ENCODE measurements at places on chromosomes 6 and 20. TPM values are rescaled to one million over a fixed set of nuclear protein-coding genes. Genes with fewer than 3 reads are reported as not detected.

The PCSK2 gene
- polyA plus RNA-seq: not detected

The TXLNB gene
- 0.10 TPM for polyA plus RNA-seq

- no peak for DNase-seq
- no peaks in the 10 kb centered on the region for H3K27me3 ChIP-seq
- no peaks in the 10 kb centered on the region for H3K4me1 ChIP-seq
These were observed 72.1 kb downstream of the FOXA2 start for GRCh38 chr20:22511943-22512910.

DNA sequence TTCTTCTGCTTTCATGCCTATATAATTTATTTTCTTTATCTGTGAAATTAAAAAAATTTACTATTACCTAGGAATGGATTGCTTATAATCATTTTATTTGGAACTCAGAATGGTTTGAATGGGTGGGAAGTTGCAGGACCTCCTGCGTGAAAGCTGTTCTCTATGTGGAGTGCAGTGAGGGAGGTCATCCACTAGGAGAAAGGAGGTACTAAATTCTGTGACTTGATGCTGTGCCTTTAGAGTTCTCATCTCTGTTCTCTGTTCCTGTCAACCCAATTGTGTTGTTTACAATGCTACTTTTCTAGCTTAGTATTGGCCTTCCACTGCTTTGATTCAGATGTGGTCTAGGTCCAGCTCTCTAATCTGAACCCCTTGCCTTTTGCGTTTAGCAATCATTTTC, 65.0 kb upstream of the HIVEP1 start:
- no peaks in the 10 kb centered on the region for H3K36me3 ChIP-seq
- H3K4me3 ChIP-seq: no peak overlapping the region
- no peaks in the 10 kb centered on the region for H3K4me1 ChIP-seq
- DNase-seq: no peak
- no peak overlapping the region for H3K27ac ChIP-seq

The PBOV1 gene
- polyA plus RNA-seq: not detected

- no peak overlapping the region for H3K27ac ChIP-seq
- no peak for DNase-seq
- H3K4me1 ChIP-seq: no peaks in the 10 kb centered on the region
- H3K27me3 ChIP-seq: no peaks in the 10 kb centered on the region
These were observed 6.7 kb downstream of the C6orf132 start for GRCh38 chr6:42135722-42136121.

- H3K36me3 ChIP-seq: no peaks in the 10 kb centered on the region
- H3K27me3 ChIP-seq: no peaks in the 10 kb centered on the region
- H3K4me1 ChIP-seq: no peaks in the 10 kb centered on the region
- no peak overlapping the region for H3K27ac ChIP-seq
- no peak for DNase-seq
These were observed 316.6 kb upstream of the BMP2 start for GRCh38 chr20:6450841-6451240.

The COX4I2 gene
- polyA plus RNA-seq: not detected

GRCh38 chr20:19407196-19407595, 194.8 kb downstream of the SLC24A3 start:
- H3K4me3 ChIP-seq: no peak overlapping the region
- H3K27ac ChIP-seq: no peak overlapping the region
- H3K36me3 ChIP-seq: no peaks in the 10 kb centered on the region
- no peak for DNase-seq
- H3K4me1 ChIP-seq: peaks cover 5% of the 10 kb centered on the region

GRCh38 chr6:90896075-90896547, 309.2 kb upstream of the MAP3K7 start:
- H3K4me3 ChIP-seq: no peak overlapping the region
- no peaks in the 10 kb centered on the region for H3K36me3 ChIP-seq
- H3K4me1 ChIP-seq: no peaks in the 10 kb centered on the region
- no peaks in the 10 kb centered on the region for H3K27me3 ChIP-seq

DNA sequence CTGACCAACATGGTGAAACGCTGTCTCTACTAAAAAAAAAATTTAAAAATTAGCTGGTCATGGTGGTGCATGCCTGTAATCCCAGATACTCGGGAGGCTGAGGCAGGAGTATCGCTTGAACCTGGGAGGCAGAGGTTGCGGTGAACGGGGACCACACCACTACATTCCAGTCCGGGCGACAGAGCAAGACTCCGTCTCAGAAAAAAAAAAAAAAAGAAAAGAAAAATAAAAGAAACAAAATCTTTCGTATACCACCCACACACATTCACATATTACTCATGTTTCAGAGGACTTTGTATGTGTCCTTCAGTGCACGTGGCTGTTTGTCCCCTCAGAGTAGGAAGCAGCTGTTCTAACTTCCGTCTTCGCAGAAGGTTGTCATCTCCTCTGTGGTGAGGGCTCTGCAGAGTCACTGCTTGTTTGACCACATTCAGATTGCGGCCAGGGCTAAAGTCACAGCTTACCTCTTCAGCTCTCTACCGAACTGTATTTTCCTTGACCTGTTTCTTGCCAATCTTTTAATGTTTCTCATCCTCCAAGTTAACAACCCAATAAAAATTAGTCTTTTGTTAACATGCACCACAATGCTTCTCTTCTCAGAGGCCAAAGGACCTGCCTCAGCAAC, 36.6 kb upstream of the HIVEP1 start:
- no peaks in the 10 kb centered on the region for H3K4me1 ChIP-seq
- no peaks in the 10 kb centered on the region for H3K27me3 ChIP-seq
- H3K36me3 ChIP-seq: no peaks in the 10 kb centered on the region
- H3K4me3 ChIP-seq: no peak overlapping the region

DNA sequence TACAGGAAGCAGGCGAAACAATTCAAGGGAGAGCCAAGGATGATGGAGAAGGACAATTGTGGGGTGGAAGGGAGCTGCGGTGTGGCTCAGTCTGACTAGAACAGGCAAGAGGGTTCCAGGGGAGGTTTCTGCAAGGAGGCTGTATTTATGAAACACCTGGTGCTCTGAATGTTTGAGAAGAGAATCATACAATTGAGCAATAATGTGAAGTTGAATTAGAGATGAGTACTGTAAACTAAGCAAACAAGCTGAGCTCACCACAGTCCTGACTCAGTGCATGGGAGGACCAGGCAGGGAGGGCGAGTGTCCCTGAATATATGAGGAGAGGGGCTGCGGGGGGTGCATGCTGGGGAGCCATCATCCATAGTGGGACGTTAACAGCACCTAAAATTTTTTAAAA, 279.7 kb downstream of the KIF16B start:
- no peaks in the 10 kb centered on the region for H3K36me3 ChIP-seq
- no peak overlapping the region for H3K27ac ChIP-seq
- H3K4me1 ChIP-seq: no peaks in the 10 kb centered on the region
- H3K27me3 ChIP-seq: no peaks in the 10 kb centered on the region
- DNase-seq: no peak
- H3K4me3 ChIP-seq: no peak overlapping the region

The POPDC3 gene
- polyA plus RNA-seq: not detected

The RBBP8NL gene
- polyA plus RNA-seq: 1.6 TPM

GRCh38 chr20:7975851-7976414, 35.7 kb upstream of the HAO1 start:
- H3K36me3 ChIP-seq: no peaks in the 10 kb centered on the region
- no peak overlapping the region for H3K27ac ChIP-seq
- H3K27me3 ChIP-seq: no peaks in the 10 kb centered on the region
- no peak for DNase-seq
- no peaks in the 10 kb centered on the region for H3K4me1 ChIP-seq
- H3K4me3 ChIP-seq: no peak overlapping the region

The PTGIS gene
- 115 TPM for polyA plus RNA-seq

The PSORS1C2 gene
- polyA plus RNA-seq: not detected

DNA sequence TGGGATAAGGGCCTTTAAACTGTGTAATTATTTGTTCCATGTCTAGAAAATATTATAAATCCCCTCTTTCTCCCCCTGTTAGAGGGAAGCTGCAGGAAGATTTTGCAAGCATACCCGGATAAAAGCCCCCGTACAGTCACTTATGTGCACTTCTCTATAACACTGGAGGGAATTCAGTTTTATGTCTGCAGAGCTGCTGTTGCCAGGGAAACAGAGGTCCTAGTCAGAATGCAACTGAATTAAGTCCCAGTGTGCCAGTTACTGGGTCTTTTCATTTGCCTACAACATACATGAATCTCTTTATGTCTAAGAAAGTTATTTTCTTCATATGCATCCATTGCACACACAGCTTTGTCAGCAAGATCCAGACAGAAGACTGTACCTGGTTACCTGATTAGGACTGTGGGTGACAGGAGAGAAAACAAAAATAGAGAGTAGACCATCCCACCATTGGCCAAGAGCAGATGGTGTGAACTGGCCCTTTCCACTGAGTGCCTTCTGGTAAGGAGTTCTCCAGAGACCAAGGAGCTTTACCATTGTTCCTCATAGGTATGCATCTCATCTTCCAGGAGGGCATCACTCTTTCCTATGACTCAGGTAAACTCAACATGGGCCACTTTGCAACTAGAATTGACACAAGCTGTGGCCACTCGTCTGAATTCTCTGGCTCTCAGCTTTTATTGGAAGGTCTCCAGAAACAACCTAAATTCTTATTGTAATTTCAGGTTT, 180.8 kb upstream of the PHACTR1 start:
- no peak overlapping the region for H3K4me3 ChIP-seq
- no peak overlapping the region for H3K27ac ChIP-seq
- no peaks in the 10 kb centered on the region for H3K27me3 ChIP-seq
- H3K4me1 ChIP-seq: no peaks in the 10 kb centered on the region

DNA sequence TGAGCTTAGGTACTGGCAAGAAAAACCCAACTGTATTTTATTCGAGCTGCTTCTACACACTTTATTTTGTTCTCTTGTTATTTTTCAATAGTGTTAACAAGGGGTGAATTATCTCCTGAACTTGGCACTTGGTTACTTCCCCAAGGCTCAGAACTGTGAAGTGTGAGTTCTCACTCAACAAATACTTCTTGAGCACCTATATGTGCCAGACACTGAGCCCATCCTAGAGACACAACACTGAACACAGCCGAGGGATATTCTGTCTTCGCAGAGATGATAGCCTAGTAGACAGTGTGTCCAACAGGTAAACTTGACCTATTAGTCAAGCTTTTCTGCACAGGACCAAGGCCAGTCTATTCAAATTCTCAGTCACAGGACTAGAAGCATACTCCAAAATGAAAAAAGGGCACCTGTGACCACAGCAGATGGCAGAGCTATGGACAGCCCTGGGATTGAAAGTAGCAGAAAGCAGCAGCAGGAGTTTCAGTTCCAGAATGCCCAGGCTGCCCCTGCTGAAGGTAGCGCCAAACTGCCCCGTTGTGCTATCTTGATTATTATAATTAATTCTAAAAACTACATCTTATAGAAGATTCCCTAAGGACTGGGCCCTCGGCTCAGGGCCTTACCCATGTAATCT, 77.8 kb upstream of the TAB2 start:
- no peaks in the 10 kb centered on the region for H3K36me3 ChIP-seq
- no peak overlapping the region for H3K27ac ChIP-seq

GRCh38 chr20:25270829-25271251, 23.0 kb downstream of the PYGB start:
- no peak overlapping the region for H3K27ac ChIP-seq
- DNase-seq: no peak

The GTSF1L gene
- polyA plus RNA-seq: not detected

DNA sequence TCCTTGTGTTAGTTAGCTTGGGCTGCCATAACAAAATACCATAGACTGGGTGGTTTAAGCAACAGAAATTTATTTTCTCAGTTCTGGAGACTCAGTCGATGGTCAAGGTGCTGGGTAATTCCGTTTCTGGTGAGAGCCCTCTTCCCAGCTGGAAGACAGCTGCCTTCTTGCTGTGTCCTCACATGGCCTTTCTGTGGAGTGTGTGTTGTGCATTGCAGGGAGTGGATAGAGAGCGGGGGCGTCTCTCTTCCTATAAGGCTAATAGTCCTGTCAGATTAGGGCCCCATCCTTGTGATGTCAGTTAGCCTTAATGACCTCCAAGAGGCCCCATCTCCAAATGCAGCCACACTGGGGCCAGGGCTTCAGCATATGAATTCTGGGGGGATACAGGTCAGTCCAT, 19.2 kb downstream of the CHMP4B start:
- peaks cover 20% of the 10 kb centered on the region for H3K4me1 ChIP-seq
- H3K4me3 ChIP-seq: no peak overlapping the region
- H3K27ac ChIP-seq: peak overlapping the region; percentile 19
- no peak for DNase-seq

DNA sequence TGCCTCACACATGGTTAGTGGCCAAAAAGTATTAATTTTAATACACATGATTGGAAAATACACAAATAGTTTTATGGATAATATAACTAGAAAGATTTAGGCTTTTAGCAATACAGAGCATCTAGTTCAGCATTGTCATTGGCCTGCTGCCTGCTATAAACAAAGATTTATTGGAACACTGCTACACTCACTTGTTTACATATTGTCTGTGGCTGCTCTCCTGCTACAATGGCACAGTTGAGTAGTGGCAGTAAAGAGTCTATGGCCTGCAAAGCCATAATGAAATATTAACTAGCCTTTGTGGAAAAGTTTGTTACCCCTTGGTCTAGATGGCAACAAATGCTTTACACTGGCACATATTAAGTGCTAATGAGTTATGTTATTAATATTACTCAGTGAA, 37.8 kb downstream of the ZNF451 start:
- DNase-seq: no peak
- H3K27ac ChIP-seq: no peak overlapping the region
- peaks cover 2% of the 10 kb centered on the region for H3K4me1 ChIP-seq
- no peaks in the 10 kb centered on the region for H3K27me3 ChIP-seq

GRCh38 chr20:47677635-47678453, 107.4 kb downstream of the SULF2 start:
- no peaks in the 10 kb centered on the region for H3K36me3 ChIP-seq
- no peak overlapping the region for H3K4me3 ChIP-seq
- no peaks in the 10 kb centered on the region for H3K27me3 ChIP-seq
- no peak for DNase-seq
- no peaks in the 10 kb centered on the region for H3K4me1 ChIP-seq

The GPSM3 gene
- 5.4 TPM for polyA plus RNA-seq

The GNAS-AS1 gene
- 1.0 TPM for polyA plus RNA-seq

DNA sequence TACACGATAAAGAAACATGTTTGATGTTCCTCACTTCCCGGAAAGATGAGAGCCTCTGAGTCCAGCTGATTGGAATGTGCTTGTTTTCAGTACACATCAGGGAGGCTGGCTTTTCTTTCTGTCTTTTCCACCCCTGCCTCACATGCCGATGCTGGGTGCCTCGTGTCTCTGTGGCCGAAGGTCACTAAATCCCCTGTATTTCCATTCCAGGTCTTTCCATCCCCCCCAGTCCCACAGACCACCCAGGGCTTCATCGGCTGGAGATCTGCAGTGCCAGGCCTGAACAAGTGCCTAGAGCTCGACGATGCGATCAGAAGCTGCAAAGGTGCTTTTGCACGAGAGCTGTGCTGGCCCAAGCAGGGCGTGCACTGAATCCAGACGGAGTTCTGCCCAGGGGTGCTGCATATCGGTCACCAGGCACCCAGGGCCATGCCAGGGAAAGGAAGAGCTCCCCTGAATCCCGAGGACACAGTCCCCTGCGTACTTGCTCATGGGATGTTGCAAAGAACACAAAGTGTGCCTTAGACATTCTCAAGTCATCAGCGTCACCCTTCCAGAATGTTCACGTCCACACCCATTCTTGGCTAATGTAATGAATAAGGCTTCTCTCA, 67.9 kb downstream of the ANKRD60 start:
- no peak for DNase-seq
- H3K27me3 ChIP-seq: no peaks in the 10 kb centered on the region
- H3K4me1 ChIP-seq: no peaks in the 10 kb centered on the region
- H3K27ac ChIP-seq: no peak overlapping the region
- H3K4me3 ChIP-seq: no peak overlapping the region

GRCh38 chr20:22579119-22579427, 5.3 kb downstream of the FOXA2 start:
- H3K27me3 ChIP-seq: no peaks in the 10 kb centered on the region
- no peak for DNase-seq

Measured in aorta (tissue), 5 donors.